Immature natural killer cell (primary cell): ENCODE measurements at places on chromosomes 3 and 15.

DNA sequence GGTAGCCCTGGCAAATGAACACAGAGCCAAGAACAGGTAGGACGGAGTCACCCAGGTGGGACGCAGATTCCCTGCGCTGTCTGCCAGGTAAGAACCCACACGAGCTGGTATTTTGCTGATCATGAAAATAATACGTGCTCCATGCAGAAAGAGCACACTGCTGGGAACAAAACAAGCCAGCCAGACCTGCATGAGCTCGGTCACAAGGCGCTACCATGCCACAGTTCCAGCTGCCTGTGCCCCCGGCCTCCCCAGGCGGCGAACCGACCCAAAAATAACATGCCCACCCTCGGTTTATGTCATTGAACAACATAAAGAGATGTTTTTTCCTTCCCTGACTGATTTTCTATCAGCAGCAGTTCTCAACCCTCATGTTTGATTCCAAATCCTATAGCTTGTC lies 25.8 kb downstream of the CYFIP1 start:
- no peak for DNase-seq

- DNase-seq = no peak
Observed at GRCh38 chr3:42843713-42844411, 31.8 kb downstream of the CYP8B1 start.

- DNase-seq = no peak
Observed at GRCh38 chr3:38587548-38588131, 61.8 kb downstream of the SCN5A start.

DNA sequence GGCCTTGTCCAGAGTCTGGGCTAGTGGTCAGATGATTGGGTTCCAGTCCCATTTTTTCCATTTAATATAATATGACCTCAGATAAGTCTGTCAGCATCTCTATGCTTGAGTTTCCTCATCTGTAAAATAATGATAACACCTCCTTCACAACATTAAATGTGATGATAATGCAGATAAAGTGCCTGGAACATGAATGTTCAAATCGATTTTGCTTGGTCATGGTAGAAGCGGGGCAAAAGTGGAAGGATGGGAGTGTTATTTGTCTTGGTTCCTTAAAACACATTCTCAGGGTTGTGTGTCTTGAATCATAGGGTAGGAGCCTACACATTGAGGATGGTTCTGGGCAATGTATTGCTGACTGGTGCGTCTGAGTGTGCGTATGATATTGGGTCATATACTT lies 16.9 kb downstream of the ARIH2 start:
- no peak for DNase-seq

- no peak for DNase-seq
Observed at GRCh38 chr3:84318273-84318809, 640.4 kb upstream of the CADM2 start.

- no peak for DNase-seq
Observed at GRCh38 chr15:68815598-68815997, 5.1 kb downstream of the ANP32A start.

GRCh38 chr3:113291572-113291971 lies 80.2 kb downstream of the BOC start:
- DNase-seq = no peak

DNA sequence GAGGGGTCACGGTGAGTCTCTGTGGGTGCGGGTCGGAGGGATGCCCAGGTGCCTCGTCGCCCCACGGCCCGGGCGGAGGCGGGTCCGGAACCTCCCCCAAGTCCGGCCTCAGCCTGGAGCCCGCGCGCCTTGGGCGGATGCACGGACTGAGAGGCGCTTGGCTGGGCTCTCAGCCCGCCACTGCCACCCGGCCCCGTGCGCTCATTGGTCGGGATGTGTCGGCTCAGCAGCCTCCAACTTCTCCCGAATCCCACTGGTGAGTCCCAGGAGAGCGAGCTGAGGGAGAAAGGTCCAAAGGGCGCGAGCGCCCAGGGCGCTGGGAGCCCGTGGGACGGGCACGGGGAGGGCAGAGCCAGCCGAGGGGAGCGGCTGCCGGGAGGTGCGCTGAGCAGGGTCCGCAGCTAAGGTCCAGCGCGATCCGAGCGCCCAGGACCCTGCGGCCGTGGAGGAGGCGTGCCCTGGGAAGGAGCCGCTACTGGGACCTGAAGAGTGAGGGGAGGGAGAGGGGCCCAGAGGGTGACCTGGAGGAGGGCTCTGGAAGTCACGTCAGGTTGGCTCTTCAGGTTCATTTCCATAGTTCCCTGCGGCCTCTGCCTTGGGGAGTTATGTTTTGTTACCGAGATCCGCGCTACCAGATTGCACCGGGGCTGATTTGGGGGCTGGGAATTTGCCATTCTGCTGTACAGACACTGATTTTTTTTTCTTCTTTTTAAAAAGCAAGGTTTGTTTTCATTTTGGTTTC lies at the start of gene MME:
Gene MME (plus strand): TSS at position 574 of the 742 bp plus-strand sequence. CDS start 3,849 bp downstream, outside the sequence.
- no peak for DNase-seq

DNA sequence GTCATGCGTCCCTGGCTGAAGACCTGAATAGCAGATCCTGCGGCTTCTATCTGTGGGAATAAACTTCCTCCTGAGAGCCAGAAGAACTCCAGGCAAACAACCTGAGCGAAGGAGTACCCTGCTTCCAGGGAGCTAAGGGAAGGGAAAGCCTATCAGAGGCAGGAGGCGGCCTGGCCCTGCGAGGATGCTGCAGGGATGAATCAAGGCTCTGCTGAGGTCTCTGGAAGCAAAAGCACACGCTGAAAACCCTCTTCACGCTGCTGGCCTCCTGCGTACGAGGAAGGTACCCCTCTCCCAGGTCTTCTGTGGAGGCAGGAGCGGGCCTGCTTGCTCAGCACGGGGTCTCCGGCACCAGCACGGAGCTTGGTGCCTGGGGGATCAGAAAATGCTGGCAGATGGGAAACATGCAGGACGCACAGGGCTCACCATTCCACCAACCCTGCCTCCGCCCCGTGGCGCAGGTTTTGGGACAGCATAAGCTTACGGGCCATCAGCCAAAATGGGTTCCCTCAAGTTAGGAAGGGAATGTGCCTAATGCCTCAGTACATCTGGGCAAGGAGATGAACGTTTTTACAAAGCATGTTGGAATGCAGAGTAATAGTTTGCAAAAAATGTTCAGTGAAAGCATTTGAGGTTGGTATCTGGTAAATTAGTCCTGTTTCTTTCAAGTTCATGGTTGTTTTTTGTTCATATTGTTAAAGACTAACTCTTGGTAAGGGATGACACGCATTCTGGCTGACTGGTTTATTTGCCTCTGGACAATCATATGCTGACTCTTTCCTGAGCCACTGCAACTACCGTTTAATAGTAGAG lies 72.3 kb downstream of the CHSY1 start:
- DNase-seq = no peak

DNA sequence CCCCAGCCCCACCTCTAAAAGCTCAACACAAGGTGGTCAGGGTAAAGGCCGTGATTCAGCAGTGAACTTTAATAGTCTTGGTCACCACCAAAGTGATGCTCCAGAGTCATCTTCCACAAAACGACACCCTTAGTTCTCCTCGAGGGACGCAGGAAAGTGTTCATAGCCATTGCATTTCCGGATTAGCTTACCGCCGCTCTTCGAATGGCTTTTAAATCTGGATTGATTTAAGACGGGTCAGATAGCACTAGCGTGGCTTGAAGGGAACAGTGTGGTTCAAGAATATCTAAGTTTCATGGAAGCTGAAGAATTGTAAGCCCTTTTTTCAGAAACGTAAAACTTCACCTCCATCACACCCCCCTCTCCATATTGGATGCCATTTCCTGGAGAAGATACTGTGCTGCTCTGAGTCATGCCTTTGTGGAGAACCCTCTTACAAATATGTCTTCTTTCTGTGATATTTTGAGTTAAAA lies 829 bp downstream of the RNF7 start:
- peak; percentile 35 for DNase-seq

DNA sequence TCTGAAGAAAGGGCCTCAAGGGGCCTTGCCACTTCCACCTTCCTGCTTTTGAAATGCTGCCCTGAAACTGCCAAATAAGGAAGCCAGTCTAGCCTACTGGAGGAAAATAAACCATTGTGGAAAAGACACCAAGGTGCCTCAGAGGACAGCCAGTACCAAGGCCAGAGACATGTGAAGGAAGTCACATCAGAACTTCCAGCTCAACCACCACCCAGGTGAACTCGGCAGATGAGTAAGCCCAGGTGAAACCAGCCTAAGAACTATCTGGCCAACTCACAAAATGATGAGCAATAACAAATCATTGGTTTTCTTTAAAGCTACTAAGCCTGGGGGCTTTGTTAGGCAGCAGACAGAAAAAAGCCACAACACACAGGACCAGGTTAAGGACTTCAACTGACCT lies 103.0 kb downstream of the MAGI1 start:
- DNase-seq = no peak

DNA sequence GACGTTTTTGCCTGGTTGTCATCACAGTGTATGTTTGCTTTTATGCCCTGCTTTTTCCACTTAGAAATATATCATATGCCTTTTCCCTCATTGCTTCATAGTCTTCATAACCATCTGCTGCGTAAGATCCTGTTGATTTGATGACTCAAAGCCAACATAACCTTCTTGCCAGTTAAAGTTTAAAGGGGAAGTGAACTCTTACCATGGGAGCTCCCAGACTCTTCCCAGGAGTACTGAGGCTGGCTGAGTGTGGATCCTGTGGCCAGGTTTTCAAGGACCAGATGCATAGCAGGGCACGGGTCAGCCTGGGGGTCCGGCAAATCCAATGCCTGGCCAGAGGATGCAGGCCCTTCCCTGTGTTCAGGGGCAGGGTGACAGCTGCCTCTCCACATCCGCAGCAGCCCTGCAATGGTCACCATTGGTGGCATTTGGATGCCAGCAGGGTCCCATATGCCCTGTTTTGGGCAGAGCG lies 42.0 kb upstream of the SACM1L start:
- no peak for DNase-seq

GRCh38 chr3:153539263-153539662 lies 377.2 kb downstream of the RAP2B start:
- no peak for DNase-seq

- peak; percentile 31 for DNase-seq
Observed at GRCh38 chr3:172061724-172062184, 22.4 kb downstream of the FNDC3B start.

DNA sequence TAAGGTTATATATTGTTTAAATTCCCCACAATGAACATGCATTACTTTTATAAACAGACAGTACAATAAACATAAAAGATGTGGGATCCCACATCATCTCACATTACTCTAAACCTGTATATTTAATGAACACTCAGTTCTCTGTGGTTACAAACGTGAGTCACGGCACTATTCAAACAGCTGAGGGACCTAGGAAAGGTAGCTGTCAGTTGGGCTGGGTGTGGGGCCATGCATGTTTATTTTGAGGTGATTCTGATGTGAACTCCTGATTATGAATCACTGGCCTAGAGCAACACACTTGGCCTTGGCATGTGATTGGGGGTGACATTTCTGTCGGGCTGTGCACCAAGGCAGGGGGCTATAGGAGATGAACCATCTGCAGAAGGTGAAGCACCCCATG lies 147.6 kb upstream of the HACD2 start:
- no peak for DNase-seq

- DNase-seq = no peak
Observed at GRCh38 chr3:127458696-127459604, 131.6 kb downstream of the TPRA1 start.

DNA sequence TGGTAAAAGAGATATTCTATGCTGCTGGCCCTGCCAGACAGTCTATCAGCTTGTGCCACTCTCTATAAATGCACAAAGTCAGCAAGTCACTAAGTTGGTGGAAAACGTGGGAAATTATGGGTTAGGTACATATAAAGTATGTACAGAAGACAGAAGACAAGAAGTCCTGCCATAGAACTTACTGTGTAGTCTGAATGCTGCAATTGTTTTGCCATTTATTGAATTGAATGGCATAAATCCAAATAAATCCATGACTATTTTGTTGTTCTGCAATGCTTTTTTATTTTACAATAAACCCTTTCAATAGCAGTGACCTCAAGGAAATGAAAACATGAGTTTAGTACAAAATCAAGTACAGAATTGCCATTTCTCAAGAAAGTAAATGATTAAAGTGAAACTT lies 34.1 kb upstream of the TM4SF1 start:
- no peak for DNase-seq

GRCh38 chr3:47475029-47475569 lies 642 bp downstream of the SCAP start:
- DNase-seq = no peak

GRCh38 chr3:189260556-189261493 lies 89.1 kb downstream of the TPRG1 start:
- DNase-seq = no peak

- DNase-seq = no peak
Observed at GRCh38 chr3:18655827-18656226, 230.7 kb upstream of the SATB1 start.

GRCh38 chr15:88898736-88899135 lies 3.4 kb upstream of the HAPLN3 start:
- DNase-seq = no peak

DNA sequence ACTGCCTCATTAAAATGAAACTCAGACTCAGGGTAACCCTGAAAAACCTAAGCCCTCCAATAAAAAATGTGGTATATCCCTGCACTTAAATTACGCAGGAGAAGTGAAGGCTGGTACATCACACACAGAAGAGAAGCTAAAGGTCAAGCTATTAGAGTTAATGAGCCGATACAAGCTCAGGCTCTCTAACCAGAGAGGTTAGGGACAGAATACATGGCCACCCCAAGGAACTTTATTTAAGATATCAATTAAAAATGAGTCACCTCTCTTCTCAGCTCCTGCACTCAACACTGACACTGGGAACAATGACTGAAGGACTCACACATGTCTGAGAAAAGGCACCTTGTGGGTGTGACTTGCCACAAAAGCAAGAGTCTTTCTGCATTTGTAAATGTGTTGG lies 800.6 kb upstream of the CFAP20DC start:
- no peak for DNase-seq

- no peak for DNase-seq
Observed at GRCh38 chr3:129594409-129594808, 12.1 kb downstream of the PLXND1 start.

GRCh38 chr3:68206524-68207117 lies 552.2 kb upstream of the SUCLG2 start:
- DNase-seq = no peak

- peak; percentile 40 for DNase-seq
Observed at GRCh38 chr15:77160562-77161478, 89.9 kb upstream of the TSPAN3 start.

DNA sequence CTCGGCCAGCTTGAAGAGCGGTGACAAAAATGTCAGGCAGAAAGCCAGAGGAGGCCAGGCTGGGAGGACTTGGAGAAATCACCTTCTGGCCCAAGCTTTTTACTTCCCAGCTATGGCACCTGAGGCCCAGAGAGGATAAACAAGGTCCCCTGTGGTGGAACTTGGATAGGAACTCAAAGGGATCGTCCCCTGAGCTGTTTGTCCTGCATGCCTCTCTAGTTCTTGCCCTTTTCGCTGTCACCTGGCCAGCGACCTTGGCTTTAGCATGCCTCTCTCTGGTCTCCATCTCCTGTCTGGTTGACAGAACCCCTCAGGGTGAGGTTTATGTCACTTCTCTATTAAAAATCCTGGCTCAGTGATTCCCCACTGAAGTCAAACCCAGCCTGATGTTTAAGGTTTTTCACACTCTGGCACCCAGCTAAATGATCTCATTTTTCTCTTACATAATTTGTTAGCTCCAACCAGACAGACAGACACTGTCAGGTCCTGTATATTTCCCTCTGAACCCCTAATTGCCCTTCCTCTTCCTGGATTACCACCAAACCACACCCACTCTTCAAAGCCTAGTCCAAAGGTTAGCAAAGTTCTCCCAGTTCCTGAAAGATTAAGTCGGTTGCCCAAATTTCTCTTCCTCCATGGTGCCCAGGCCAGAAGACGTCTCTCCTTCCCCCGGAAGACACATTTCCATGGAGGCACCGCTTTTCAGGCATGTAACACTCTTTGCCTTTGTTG lies 169.1 kb downstream of the FAM43A start:
- no peak for DNase-seq

- peak; percentile 51 for DNase-seq
Observed at GRCh38 chr15:74768771-74769342, 13.0 kb upstream of the CSK start.

- DNase-seq = no peak
Observed at GRCh38 chr15:77282333-77282732, 137.6 kb downstream of the PEAK1 start.
